ENCODE measurements at places on chromosomes 6 and 20.

DNA sequence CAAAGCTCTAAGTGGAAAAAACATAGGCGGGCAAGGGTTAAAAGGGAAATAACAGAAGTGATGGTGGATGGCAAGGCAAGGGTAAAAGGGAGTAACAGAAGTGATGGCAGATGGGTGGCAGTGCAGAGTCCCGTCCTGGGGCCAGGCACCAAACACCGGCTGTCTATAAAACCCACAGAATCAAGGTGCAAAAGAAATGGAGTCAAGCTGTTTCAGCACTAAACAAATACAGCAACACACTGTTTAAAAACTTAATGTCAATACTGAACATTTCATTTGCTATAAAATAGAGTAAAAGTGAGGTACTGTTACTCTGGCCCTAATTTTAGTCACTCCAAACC is 87.6 kb downstream of the MAN1A1 start:
- H3K27me3 ChIP-seq = no peaks in the 10 kb centered on the region
- H3K36me3 ChIP-seq = no peaks in the 10 kb centered on the region
- no peak for DNase-seq
- no peak overlapping the region for H3K27ac ChIP-seq
- H3K4me1 ChIP-seq = peaks cover 8% of the 10 kb centered on the region

- H3K27ac ChIP-seq = peak overlapping the region; percentile 10
- H3K4me3 ChIP-seq = peak overlapping the region; percentile 26
- H3K4me1 ChIP-seq = peaks cover 50% of the 10 kb centered on the region
- no peak for DNase-seq
- H3K36me3 ChIP-seq = no peaks in the 10 kb centered on the region
Observed at GRCh38 chr6:37101991-37102298, 68.0 kb upstream of the PIM1 start.

DNA sequence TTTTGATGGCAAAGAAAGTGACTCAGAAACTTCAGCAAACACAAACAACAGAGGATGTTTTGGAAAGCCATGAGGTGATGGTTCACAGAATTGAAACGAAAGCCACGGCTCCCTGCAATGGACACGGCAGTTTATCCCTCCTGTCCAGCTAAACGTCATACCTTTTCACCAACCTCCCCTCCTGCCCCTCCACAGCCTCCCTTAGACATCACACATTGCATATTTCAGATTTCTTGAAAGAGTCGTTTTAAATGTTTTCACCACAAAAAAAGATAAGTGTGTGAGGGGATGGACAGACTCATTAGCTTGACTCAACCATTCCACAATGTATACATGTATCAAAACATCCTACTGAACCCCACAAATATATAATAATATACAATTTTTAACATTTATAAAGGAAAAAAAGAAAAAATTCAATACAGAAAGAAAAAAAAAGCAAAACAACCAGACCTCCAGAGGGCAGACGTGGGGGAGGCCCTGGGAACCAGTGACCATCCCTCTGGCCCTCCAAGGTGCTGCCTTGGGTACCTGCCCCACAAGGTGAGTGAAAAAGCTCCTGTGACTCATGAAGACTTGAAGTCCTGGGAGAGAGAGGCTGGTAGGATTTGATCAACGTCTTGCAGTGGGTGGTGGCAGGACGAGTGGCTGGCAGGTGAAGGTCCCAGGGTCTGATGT is 117.2 kb upstream of the THBS2 start:
- H3K36me3 ChIP-seq = no peaks in the 10 kb centered on the region
- H3K4me3 ChIP-seq = no peak overlapping the region
- peaks cover 3% of the 10 kb centered on the region for H3K27me3 ChIP-seq
- no peaks in the 10 kb centered on the region for H3K4me1 ChIP-seq
- DNase-seq = no peak

DNA sequence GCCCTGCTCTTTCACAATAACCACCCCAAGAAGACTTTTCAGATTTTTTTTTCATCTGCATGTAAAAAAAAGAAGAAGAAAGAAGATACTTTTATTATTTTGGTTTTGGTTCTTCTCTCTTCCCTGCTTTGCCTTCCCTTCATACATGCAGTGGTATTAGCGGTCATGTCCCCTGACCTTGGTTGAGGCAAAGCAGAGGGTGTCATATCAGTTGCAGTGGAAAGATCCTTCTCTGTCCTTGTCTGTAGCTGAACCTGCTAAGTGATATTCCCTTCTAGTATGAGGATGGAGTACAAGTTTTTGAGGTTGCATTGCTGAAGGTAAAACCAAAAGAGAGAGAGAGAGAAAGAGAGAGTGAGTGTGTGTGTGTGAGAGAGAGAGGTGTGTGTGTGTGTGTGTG is 345.7 kb downstream of the UTRN start:
- DNase-seq = no peak
- no peaks in the 10 kb centered on the region for H3K27me3 ChIP-seq
- H3K4me1 ChIP-seq = no peaks in the 10 kb centered on the region
- no peak overlapping the region for H3K4me3 ChIP-seq
- H3K36me3 ChIP-seq = peaks cover 5% of the 10 kb centered on the region

- no peaks in the 10 kb centered on the region for H3K36me3 ChIP-seq
- no peak overlapping the region for H3K27ac ChIP-seq
- DNase-seq = no peak
Observed at GRCh38 chr6:5031150-5031549, 27.3 kb upstream of the RPP40 start.

DNA sequence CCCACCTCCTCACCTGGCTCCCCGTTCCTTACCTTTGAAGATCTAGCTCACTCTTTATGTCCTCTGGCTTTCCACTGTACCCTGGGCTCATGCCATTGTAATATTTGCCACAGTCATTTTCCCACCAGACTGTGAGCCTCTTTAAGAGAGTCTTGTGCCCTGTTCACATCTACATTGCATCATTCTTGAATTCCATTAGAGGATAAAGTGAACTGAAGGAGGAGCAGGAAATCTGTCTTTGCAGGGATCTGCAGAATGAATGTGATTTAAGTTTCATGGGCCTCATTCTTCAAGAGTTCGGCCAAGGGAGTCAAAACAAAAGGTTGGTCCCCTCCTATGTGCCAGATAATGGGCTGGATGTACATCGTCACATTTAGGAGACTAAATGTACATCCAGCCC is 272.6 kb upstream of the CITED2 start:
- no peak for DNase-seq
- no peaks in the 10 kb centered on the region for H3K36me3 ChIP-seq
- H3K4me3 ChIP-seq = no peak overlapping the region
- no peaks in the 10 kb centered on the region for H3K4me1 ChIP-seq
- peaks cover 8% of the 10 kb centered on the region for H3K27me3 ChIP-seq

- no peak overlapping the region for H3K4me3 ChIP-seq
- DNase-seq = no peak
- H3K27me3 ChIP-seq = no peaks in the 10 kb centered on the region
Observed at GRCh38 chr6:8082954-8083858, 19.0 kb upstream of the BLOC1S5 start.

GRCh38 chr6:137472641-137473137 is 21.5 kb downstream of the OLIG3 start:
- H3K36me3 ChIP-seq = no peaks in the 10 kb centered on the region
- H3K27me3 ChIP-seq = peaks cover 44% of the 10 kb centered on the region
- no peak overlapping the region for H3K4me3 ChIP-seq
- H3K27ac ChIP-seq = no peak overlapping the region
- DNase-seq = no peak

DNA sequence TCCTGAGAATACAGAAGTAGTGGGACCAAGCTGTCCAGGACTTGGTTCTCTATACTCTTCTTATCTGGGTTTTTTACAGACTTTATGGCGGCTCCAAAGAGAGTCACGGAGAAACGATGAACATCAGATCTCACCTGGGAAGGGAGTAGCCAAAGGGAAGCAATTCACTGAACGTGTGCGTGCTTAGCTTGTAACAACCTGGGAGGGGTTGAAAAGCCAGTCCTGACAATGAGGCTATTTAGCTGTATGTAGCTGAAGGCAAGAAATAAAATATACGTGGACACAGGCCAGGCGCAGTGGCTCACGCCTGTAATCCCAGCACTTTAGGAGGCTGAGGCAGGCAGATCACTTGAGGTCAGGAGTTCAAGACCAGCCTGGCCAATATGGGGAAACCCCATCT is 18.2 kb upstream of the RBL1 start:
- no peaks in the 10 kb centered on the region for H3K36me3 ChIP-seq
- no peak overlapping the region for H3K4me3 ChIP-seq
- no peak overlapping the region for H3K27ac ChIP-seq
- H3K4me1 ChIP-seq = no peaks in the 10 kb centered on the region

DNA sequence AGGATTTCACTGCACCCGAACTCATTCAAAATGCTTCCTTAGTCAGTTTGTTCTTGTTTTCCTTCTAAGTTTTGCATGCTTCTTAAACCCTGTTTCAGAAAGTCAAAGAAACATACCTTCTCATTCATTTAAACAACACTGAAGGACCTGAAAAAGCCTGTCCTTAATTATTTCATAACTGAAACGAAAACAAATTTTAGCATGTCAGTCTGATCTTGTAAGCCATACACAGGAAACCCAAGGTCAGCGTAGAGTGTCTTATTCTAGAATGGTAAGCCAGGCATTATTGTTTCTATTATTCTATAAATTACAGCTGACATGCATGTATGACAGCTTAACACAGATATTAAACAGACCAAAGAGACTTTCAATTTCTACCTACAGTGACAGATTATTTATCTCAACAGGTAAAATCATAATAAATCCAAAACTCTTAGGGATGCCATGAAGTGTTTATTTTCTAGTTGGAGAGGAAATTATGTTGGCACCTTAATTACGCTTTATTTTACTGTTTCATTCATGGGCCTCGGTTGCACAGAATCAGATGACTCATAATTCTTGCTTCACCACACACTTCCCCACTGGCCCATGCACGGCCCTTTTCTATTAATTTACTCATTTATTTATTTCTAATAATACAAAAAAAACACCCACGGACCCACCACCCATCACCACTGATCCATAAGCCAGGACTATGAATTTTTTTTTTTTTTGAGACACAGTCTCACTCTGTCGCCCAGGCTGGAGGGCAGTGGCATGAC is 39.3 kb upstream of the DUSP22 start:
- H3K4me3 ChIP-seq = no peak overlapping the region
- H3K27ac ChIP-seq = peak overlapping the region; percentile 15
- no peak for DNase-seq
- H3K36me3 ChIP-seq = no peaks in the 10 kb centered on the region

DNA sequence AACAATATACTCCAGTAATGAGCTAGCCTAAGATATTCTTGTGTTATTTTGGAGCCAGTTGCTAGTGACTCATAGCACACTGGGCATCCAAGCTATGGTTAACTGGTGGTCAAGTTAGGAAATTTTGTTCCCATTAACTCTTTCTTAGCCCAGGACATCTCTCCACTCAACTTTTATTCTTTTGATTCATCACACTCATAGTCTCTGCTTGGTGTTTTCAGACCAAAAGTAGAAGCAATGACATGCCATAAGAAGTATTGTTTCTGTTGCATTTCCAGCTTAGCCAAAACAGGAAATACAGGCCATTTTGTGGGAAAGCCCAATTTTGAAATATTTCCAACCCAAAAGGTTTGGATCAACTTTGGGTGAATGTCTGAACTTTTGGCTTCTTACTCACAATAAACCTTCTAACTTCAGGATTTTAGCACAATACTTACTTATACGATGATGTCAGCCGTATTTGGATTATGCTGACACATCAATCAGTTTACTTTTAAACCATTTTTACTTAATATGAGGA is 31.6 kb upstream of the CCN2 start:
- H3K4me1 ChIP-seq = no peaks in the 10 kb centered on the region
- H3K4me3 ChIP-seq = no peak overlapping the region
- no peaks in the 10 kb centered on the region for H3K27me3 ChIP-seq
- no peak overlapping the region for H3K27ac ChIP-seq

- H3K36me3 ChIP-seq = no peaks in the 10 kb centered on the region
- peaks cover 12% of the 10 kb centered on the region for H3K27me3 ChIP-seq
- DNase-seq = no peak
- no peak overlapping the region for H3K27ac ChIP-seq
Observed at GRCh38 chr20:51284176-51284575, 258.3 kb downstream of the NFATC2 start.

GRCh38 chr6:2990932-2991506 is 8.7 kb upstream of the NQO2 start:
- H3K27ac ChIP-seq = peak overlapping the region; percentile 98
- peaks cover 5% of the 10 kb centered on the region for H3K27me3 ChIP-seq
- H3K36me3 ChIP-seq = peaks cover 6% of the 10 kb centered on the region
- DNase-seq = no peak
- peaks cover 32% of the 10 kb centered on the region for H3K4me1 ChIP-seq

All from activated naive CD4-positive, alpha-beta T cell treated with anti-CD3 and anti-CD28 coated beads, Interleukin-2, amount 10 ng/mL, durations not matched to agents 7 days and 5 days (primary cell).